ENCODE measurements at places on chromosomes 7 and 10.

GRCh38 chr7:154338701-154339506, 286.7 kb downstream of the DPP6 start:
- peak; percentile 28 for DNase-seq

DNA sequence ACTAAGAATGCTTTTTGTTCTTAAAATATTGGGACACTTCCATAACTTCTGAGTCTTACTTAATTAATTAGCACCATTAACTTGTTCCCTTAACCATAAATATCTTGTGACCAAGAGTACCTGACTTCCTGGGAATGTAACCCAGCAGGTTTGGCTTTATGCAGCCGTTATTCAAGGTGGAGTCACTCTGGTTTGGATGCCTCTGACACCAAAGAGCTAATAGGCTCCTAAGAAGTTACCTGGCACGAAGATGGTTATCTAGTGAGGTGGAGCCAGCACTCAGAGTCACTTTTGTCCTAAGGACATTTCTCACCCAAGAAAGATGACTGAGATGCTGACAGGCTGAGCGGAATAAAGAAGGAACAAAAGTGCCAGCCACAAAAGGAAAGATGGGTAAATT, 172.3 kb downstream of the C1GALT1 start:
- DNase-seq, result no peak

DNA sequence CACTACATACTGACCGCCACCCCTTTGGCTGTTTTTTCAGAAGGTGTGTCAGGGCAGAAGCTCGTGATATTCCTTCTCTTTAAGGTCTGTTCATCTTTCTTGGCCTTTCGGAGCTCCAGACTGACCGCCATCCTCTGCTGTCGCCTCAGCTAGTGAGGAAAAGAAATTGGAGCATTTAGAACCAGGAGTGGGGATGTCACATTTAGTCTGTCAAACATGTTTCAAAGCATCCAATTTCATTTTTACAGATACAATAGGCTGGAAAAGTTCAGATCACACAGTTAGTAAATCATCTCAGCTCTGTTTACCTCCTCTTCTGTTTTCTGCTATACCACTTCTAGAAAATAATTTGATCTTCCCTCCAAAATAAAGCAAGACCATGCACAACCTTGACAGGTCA, 4.8 kb downstream of the KPNA7 start:
- no peak for DNase-seq

- no peak for DNase-seq
Measured at GRCh38 chr7:92075455-92076158, 58.7 kb downstream of the CYP51A1 start.

GRCh38 chr7:101813402-101814019, 3.9 kb upstream of the CUX1 start:
- DNase-seq, result no peak

GRCh38 chr7:37323966-37324365, 124.7 kb downstream of the ELMO1 start:
- no peak for DNase-seq

GRCh38 chr7:139718141-139718540, 59.7 kb downstream of the HIPK2 start:
- no peak for DNase-seq

GRCh38 chr10:25451401-25451800, 276.6 kb downstream of the GPR158 start:
- no peak for DNase-seq

DNA sequence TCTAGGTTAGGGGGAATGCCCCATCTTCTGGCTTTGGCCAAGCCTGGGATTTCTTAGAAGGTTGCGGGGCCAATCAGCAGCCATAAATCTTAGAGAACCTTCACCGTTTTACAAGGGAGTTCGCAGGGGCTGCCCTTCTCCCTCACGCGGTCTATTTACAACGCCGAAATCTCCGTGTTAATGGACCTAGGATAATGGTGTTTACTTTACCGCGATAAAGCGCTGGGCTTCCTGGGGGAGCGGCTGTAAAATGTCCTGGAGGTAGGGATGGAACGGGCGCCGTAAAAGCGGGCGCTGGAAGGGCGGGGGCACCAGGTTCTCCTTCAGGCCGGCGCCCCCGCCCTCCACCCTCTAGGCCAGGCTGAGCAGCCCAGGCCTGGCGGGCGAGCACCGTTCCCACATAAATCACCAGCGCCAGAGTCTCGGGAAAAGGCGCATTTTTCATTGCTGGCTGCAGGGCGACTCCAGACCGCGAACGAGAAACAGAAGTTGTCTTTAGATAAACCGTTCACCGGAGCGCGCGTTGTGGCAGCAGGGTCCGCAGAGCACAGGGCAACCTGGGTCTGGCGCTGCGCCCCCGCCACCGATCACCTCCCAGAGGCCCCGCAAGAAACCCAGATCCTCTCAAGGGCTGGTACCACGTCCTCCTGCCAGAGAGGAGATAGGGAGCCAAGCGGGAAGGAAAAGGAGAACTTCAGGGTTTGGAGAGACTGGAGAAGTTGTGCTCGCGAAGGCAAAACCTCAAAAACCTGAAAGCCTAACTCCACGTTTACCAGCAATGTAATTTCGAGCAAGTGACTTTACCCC, 12.5 kb upstream of the NKX2-3 start:
- no peak for DNase-seq

GRCh38 chr10:86756511-86757112, at the start of gene BMPR1A:
Gene BMPR1A, plus strand, starts transcription at chr10:86756619. Its CDS starts 119,400 bp downstream, at chr10:86876019.
- no peak for DNase-seq

- no peak for DNase-seq
Measured at GRCh38 chr10:18079665-18080295, 60.4 kb upstream of the CACNB2 start.

DNA sequence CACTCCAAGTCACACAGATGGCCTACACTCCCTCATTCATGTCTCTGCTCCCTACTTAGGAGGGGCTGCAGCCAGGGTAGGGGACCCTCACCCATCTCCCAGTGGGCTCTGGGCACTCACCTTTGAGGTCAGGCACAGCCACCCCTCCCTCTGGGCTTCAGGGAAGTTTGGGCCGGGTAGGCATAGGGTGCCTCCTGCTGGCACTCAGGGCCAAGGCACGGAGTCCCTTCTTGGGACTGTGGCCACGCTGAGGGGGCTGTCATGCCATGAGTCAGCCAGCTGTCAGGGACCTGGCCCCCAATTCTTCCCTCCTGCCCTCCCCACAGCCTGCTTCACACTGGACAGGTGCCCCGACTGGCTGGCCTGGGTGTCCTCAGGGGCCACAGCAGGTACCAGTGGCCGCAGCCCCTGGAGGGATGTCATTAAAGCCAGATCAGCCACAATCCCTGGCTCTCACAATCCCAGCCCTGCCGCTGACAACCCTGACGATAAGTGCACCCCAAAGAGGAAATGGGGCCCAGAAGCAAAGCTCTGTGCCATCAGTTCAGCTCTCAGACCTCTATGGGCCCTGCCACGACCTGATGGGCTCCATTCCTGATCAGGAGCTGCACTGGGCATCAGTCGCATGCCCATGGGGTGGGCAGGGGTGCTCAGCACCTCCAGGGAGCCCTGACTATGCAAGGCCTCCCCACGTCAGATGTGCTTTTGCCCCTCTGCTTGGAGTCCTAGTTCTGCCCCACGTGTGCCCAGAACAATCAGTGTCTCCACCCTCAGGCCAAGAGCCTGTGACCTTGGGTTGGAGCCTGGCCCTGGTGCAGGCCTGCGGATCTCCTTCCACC, 34.1 kb upstream of the RET start:
- no peak for DNase-seq

- DNase-seq, result no peak
Measured at GRCh38 chr10:131269776-131270460, 41.6 kb downstream of the TCERG1L start.

DNA sequence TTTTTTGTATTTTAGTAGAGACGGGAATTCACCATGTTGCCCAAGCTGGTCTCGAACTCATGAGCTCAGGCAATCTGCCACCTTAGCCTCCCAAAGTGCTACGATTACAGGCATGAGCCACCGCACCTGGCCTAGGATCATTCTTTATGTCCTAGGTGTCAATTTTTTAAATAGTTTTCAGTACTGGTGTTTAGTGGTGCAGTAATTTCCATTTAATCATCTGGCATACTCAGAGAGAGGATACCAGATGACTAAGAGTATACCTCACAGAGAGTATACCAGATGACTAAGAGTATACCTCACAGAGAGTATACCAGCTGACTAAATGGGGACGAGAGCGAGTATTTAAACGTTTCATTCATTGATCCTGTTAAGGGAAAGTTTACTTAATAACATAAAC, 37.3 kb upstream of the TMEM248 start:
- DNase-seq, result no peak

DNA sequence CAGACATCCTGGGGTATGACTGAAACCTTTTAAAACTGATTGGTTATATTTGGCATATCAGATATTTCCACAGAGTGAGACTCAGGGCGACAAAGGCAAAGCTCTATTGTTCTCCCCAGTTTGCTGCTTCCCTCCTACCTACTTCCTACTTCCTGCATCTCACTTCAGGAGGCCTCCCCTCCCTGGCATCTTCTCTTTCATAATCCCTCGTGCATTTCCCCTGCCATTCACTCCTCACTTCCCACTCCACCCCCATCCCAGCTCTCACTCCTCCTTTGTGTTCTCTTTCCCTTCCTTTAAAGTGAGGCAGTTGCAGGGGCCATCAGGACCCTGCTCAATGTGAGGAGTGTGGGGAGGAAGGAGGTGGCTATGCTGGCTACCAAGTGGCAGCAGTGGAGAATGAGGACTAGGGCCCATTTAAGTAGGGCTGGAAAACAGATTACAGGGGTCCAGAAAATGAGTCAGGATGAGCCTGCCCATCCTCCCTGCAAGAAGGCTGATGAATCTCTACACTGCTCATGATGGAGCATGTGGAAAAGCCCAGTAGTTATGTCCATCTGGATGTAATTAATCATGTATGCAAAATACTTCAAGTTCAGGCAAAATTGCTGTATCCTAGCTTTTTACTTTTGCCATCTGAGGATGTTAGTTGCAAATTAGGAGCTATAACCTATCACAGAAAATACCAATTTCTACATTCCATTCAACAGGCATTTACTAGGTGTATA, 311.8 kb upstream of the IMMP2L start:
- DNase-seq, result no peak

GRCh38 chr7:11539853-11540252, 292.1 kb downstream of the THSD7A start:
- DNase-seq, result no peak

- no peak for DNase-seq
Measured at GRCh38 chr7:99371376-99371920, 3.1 kb upstream of the ARPC1B start.

GRCh38 chr10:101558671-101559595, 29.1 kb downstream of the POLL start:
- DNase-seq, result no peak

DNA sequence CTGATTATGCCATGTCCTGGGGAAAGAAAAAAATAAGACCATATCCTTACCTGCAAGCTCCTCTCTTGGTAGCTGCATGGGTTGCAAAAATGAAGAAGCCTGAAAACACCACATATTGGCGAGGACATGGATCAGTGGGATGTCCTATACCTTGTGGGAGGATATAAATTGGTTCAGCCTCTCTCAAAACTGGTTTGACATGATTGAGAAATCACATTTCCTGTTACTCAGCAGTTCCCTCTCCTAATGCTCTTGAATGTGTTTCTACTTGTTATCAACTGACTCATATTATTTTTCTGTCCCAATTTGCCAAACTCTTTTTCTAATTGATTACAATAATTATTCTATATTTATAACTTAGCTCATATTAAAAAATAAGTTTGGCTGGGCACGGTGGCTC, 380.2 kb downstream of the EXOC4 start:
- DNase-seq, result no peak

DNA sequence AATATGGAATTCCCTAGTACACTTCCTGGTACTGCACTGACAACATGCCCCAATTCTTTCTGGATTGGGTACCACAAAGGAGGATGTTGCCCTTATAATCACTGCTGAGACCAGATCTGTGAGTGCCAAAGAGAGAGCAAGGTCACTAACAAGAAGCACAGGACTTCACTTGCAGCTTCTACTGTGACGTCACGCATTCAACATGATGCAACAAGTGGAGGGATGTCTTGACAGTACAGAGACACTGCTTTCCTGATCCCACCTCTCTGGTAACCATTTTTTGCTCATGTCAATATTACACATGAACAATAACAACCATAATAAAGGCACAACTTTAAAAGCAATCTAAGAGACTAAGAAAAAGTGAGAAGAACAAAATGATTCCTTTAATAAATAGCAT, 414.1 kb upstream of the LRRN3 start:
- no peak for DNase-seq

DNA sequence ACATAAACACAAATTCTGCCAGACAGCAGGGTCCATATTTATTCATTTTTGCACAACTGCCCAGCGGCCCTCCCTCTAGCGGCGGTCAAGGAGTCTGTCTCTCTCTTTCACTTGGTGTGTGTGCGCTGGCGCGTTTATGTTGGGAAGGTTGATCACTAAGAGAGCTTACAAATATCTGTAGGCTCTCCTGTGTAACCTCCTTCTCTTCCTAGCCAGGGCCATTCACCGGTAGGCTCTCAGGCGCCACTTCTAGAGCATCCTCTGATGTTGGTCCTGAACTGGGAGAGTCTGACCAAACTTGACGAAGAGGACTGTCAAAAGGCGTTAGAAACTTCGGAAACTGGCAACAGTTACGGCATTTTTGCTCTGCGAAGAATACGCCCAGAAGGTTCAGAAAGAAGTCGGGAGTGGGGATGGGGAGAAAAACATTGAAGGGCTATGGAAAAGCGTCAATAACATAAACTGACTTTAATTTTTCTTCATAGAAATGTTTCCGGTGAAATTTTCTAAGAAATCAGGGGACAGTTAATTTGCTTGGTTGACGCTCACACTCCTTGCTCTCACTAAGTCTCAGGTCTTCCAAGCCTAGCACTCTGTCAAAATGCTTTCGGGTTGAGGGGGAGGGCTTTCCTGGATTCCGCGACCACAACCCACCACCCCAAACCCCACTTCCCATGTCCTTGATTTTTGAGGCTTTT, 731.1 kb downstream of the ZWINT start:
- no peak for DNase-seq

GRCh38 chr10:42960491-42960990, 116.3 kb upstream of the RET start:
- no peak for DNase-seq

GRCh38 chr10:66877361-66877760, 48.5 kb upstream of the LRRTM3 start:
- no peak for DNase-seq

DNA sequence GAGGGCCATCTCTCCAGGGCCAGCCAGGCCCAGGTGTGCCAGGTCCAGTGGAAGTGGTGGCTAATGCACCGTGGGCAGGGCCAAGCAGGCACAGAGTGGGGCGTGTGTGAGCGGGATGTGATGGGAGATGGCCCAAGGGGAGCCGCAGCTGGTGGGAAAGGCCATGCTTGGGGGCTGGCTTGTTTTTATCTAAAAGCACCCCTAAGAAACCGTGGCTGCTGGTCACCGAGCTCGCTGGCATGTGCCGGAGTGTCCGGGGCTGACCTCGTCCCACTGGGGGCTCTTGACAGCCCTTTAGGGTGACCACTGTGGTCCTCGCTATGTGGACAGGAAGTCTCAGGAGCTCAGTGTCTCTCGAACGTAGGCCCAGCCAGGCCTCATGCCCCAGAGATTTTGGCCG, 582.4 kb upstream of the FOXK1 start:
- no peak for DNase-seq
